Esophagus mucosa (tissue), 1 donor: ENCODE measurements at places on chromosomes 6 and 20. TPM values are rescaled to one million over a fixed set of nuclear protein-coding genes. Genes with fewer than 3 reads are reported as not detected.

GHRH gene
- total RNA-seq, result not detected

DNA sequence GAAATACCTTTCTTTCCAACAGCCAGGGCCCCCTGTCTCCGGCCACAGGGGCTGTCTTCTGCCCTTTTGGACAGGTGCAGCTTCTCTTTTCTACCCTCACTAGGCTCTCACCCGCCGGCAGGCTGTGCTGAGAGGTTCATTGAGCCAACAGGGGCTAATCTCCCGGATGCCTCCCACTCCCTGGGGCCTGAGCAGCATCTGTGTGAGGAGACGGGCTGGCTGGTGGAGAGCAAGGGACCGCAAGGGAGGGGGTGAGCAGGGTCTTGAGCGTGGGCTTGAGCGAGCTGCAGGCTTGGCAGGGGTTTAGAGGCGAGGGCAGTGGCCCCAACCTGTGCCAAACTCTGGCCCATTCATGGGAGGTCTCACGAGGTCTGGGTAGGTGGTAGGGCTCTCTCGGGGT lies 56.5 kb upstream of the CST7 start:
- no peak for ATAC-seq

DNA sequence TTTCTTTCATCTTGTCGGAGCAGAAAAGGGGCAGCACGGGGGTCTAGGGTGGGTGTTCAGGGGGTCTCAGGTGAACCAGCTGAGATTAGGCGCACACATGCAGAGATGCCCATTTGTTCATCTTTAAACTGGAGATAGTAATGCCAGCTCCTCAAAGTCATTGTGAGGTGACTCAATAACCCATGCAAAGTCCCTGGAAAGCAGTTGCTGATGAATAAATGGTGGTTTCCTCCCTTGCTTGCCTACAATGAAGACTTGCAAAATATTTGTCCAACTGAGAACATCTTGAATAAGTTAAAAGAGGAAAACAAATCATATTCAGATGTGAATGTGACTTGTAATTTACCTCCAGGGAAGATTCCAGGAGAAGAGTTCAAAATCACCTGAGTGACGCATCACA lies 206.9 kb downstream of the LY86 start:
- no peak for ATAC-seq

DNA sequence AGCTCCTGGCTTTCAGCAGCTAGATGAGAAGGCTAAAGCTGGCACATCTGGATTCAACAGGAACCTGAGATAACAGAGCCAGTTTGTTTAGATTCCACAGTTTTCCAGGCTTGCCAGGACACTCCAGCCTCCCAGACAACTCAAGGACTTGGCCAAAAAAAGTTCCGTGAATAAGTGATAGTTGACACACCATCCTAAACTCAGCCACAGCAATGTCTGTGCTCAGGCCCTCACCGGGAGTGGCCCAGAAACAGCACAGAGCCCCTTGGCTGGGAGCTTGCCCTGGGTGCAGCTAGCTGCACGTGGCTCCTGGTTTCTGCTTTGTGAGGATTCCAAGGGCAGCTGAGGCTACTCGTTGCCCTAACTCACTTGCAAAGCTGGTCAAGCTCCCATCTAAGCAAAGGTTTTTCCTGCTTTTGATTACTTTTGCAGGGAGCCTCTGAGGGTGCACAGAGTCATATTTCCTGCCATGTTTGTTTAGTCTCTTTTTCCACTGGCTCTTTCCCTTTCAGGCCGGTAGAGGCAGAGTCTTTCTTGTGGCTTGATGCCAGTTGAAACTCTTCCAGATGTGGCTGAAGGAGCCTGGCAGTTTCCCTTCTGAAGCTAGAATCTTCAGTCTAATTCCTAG lies 118.3 kb upstream of the ECI2 start:
- peak; percentile 71 for ATAC-seq

DEFB132 gene
- total RNA-seq, result not detected

DNA sequence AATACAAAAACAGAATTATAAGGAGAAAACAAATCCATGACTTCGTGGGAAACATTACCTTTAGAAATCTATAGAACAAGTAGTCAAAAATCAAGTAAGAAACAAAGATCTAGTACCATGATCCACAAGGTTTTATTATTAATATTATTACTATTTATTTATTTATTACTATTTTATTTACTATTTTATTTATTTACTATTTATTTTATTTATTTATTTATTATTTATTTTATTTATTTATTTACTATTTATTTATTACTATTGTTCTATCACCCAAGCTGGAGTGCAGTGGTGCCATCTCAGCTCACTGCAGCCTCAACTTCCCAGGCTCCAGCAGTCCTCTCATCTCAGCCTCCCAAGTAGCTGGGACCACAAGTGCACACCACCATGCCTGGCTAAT lies 13.5 kb upstream of the ELMO2 start:
- no peak for ATAC-seq

GRCh38 chr6:44096612-44097011 lies 30.6 kb downstream of the MRPL14 start:
- peak; percentile 82 for ATAC-seq

DNA sequence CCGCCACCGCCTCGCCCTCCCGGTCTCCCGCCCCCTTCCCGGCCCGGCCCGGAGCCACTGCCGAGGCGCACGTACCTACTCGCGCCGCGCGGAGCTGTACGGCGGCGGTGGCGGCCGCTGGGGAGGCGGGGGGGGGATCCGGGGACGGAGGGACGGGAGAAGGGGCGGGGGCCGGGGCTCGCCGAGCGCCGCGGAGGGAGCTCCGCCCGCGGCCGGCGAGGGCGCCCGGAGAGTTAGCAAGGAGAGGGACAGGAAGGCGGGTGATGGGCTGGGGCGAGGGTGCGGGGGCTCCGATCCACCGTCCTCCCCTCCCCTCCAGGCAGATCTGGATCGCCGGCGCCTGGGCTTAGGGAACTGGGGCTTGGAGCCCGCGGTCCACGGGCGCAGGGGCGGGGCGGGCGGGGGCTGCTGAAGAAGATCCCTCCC lies 548 bp upstream of the TMEM74B start:
- ATAC-seq, result peak; percentile 17

NR2E1 gene
- 0.08 TPM for total RNA-seq

DNA sequence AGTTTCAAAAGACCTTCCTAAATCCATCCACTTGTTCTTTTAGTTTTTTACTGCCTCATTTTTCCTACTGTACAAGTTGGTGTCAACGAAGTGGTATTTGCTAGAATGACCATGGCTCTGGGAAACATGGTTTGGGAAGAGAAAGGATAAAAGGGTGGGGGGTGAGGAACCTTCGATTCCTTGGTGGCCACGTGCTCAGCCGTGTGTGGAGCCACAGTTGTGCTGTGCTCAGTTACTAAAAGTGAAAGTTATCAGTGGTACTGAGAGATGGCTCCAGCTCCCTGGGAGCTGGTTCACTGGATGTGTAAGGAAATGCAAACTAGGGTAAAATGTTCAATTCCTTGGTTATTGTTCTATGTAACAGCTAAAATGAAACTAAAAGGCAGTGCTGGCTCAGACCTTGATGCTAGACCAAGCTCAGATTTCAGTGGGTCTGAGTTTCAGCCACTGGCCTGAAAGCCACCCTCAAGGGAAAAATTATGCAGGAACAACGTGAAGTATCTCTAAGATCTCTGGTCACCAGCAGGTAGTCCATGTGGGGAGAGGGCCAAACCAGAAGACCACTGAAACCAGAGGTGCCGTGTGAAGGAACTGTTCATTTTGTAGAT lies 7.4 kb upstream of the SLC22A2 start:
- ATAC-seq, result no peak

- no peak for ATAC-seq
Measured at GRCh38 chr6:67544851-67545452, 1090.1 kb upstream of the ADGRB3 start.

GRCh38 chr6:149435919-149436586 lies 36.0 kb downstream of the SUMO4 start:
- no peak for ATAC-seq

- ATAC-seq, result no peak
Measured at GRCh38 chr6:6284221-6284966, 36.1 kb downstream of the F13A1 start.

DNA sequence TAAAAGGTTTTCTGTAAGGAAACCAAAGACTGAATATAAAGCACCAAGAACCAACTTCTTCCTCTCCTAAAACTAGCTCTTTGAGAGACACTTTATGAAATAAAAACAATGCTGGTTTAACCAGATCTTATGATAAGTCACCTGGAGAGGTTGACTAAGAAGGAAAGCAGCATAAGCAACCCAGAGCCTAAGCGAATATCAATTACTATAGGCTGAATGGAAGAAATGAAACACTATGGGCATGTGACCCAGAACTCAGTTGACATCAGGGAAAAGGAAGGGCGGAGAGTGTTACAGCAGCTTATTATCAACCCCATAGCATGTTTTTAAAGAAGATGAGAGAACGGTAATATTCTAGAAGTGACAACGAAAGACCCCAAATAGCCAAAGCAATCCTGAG lies 94.1 kb upstream of the STMND1 start:
- ATAC-seq, result no peak

- ATAC-seq, result no peak
Measured at GRCh38 chr6:43800298-43800623, 30.2 kb downstream of the VEGFA start.

GPR6 gene
- total RNA-seq, result not detected

DNA sequence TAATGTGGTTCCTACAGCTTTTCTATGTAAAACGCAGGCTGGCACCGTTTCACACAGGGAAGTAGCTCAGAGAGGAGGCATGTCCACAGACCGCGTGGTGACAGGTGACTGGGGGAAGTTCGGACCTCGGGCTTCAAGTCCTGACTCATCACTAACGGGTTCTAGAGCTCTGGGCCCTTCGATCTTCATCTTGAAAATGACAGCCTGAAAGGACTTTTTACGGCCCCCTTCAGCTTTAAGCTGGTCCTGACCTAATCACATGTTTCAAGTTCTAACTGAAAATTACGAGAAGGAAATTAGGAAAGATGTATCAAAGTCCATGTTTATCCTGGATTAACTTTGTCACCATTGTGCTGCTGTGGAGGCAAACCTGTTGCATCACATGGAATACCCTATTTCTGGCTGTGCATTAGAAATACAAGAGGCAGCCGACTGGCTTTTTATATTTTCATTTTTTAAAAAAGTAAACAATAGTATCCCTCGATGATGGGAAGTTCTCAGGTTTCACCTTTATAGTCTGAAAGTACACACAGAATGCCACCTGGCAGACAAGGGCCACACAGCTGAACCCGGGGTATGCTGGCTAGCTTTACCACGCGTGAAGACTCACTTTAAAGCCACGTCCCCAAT lies 2.0 kb downstream of the MAN1A1 start:
- ATAC-seq, result no peak

IL17A gene
- not detected for total RNA-seq

DNA sequence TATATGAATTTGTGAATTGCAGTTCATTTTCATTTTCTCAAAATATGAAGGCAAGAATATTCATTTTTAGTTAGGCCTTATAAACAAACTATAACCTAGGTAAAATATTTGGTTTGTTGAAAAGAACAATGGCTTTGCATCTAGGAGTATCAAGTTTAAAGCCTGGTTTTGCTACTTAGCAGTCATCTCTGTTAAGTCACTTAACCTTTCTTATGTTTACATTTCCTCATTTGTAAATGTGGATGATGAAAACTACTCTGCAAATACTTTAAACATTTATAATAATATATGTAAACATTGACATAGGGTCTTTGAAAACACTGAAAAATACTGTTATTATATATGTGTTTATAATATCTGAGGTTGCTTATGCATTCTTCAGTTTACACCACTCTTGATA lies 135.5 kb downstream of the CENPW start:
- ATAC-seq, result no peak

DNA sequence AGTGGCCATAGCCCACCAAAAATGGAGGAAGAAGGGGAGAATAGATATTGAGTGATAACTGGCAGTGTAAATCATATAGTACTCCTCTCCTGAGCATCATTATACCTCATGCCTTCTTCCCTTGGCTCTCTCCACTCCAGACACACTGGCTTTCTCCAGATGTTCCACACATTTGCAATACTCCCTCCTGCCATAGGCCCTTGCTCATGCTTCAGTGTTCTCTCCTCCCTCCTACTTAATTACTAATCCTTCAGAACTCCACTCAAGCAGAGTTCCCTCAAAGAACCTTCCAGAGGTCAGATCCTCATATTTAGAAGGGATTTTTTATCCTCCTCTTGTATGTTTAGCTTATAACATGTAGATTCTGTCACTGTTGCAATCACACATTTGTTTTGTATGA lies 279.5 kb upstream of the SUPT3H start:
- no peak for ATAC-seq
